ENCODE measurements at places on chromosomes 13 and 19. TPM values are rescaled to one million over a fixed set of nuclear protein-coding genes. Genes with fewer than 3 reads are reported as not detected.
A peak's percentile ranks its signal among the peaks of the same experiment; 100 is the strongest.

The IL11 gene
- 1.2 TPM for total RNA-seq

The ZNF382 gene
- 12.3 TPM for total RNA-seq

The PEG3 gene
- 1.2 TPM for total RNA-seq

The SMIM17 gene
- total RNA-seq = under 0.01 TPM

The CPAMD8 gene
- 0.29 TPM for total RNA-seq

The ALOX5AP gene
- total RNA-seq = not detected

The RNF113B gene
- total RNA-seq = not detected

The SPRED3 gene
- 1.8 TPM for total RNA-seq

The POLR1G gene
- 10.6 TPM for total RNA-seq

The SLC25A41 gene
- total RNA-seq = not detected

The ZNF28 gene
- total RNA-seq = 23.2 TPM

The NOP53 gene
- 56.6 TPM for total RNA-seq

The ATP8B3 gene
- total RNA-seq = 0.72 TPM

GRCh38 chr19:40502647-40503319 lies 36.0 kb downstream of the SPTBN4 start:
- peak; percentile 73 for DNase-seq

DNA sequence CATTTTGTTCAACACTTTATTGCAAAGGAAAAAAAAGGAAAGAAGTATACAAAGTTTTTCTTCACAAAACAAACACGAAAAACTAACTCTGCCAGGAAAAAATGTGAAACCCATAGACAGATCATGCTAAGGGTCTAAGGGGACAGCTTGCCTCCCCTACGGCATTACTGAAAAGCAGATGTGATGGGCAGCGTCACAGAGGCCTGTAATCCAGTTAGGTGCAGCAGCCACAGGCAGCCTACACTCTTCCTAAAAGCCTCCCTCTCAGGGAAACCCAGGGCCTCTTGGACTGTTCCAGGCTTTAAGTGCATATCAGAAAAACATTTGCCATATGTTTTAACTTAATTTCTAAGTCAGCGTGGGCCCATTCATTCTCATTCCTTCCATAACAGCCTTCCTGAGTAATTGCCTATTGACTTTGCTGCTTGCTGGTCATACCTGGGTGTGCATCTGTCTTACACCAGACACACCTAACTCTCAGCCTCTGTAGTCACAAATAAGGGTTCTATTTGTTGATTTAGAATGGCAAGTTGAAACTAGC lies 135.7 kb upstream of the SERP2 start:
- DNase-seq = no peak

- DNase-seq = no peak
These were observed 163.0 kb upstream of the TSC22D1 start for GRCh38 chr13:44739120-44739519.

GRCh38 chr13:67935626-67936025 lies 705.5 kb upstream of the PCDH9 start:
- DNase-seq = no peak

DNA sequence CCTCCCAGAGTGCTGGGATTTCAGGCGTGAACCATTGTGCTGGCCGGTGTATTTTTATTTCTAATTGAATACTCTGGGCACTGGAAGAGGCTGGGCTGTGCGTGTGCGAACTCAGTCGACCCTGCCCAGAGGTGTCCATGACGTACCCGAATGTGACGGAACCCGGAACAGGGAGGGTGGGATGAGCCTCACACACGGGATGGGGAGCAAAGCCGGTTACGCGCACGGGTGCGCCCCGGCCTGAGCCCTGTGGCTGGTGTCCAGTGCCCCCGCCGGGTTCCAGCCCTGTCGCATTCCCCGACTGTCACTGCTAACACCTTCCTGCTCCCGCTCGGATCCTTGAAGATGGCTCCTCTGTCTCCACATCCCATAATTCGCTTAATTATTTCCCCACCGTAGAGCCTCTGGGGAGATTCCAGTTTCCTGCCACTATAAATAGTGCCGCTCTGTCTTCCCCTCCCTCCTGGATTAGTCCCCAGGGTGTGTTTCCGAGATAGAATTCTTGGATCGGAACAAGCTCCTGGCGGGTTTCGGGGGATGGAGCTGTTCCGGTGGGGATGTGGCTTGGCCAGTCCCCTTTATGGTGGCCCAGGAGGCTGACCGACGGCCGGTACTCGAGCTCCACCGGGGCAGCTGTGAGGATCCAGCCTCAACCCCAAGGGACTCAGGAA lies 22.0 kb downstream of the SBNO2 start:
- DNase-seq = peak; percentile 95

DNA sequence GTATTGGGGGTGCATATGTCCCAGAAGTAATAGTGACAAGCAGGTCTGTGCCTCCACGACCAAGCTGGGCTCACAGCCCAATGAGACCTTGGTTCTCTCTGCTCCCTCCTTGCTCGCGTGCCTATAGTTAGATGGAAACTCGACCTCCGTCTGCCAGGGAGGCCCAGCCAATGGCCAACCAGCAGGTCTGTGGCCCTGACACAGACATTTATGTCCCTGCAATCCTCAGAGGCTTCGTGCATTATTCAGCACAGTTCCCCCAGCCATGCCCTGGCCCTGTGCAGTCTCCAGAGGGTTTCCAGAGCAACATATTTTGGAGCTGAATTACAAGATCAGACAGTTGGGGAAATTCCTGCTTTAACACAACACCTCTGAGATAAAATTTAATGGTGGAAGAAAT lies 105.1 kb downstream of the UQCRFS1 start:
- no peak for DNase-seq

- DNase-seq = peak; percentile 80
These were observed 38.7 kb downstream of the NFIX start for GRCh38 chr19:13033819-13034611.

- DNase-seq = no peak
These were observed 1832.8 kb upstream of the MIR17HG start for GRCh38 chr13:89514534-89515312.

- no peak for DNase-seq
These were observed 323.0 kb downstream of the DNAJC15 start for GRCh38 chr13:43346427-43346826.

GRCh38 chr19:41510484-41510883 lies 65.5 kb upstream of the CEACAM21 start:
- DNase-seq = no peak

- no peak for DNase-seq
These were observed 31.2 kb downstream of the KATNAL1 start for GRCh38 chr13:30276178-30276577.

- DNase-seq = no peak
These were observed 34.2 kb downstream of the NALCN start for GRCh38 chr13:101382086-101382485.

DNA sequence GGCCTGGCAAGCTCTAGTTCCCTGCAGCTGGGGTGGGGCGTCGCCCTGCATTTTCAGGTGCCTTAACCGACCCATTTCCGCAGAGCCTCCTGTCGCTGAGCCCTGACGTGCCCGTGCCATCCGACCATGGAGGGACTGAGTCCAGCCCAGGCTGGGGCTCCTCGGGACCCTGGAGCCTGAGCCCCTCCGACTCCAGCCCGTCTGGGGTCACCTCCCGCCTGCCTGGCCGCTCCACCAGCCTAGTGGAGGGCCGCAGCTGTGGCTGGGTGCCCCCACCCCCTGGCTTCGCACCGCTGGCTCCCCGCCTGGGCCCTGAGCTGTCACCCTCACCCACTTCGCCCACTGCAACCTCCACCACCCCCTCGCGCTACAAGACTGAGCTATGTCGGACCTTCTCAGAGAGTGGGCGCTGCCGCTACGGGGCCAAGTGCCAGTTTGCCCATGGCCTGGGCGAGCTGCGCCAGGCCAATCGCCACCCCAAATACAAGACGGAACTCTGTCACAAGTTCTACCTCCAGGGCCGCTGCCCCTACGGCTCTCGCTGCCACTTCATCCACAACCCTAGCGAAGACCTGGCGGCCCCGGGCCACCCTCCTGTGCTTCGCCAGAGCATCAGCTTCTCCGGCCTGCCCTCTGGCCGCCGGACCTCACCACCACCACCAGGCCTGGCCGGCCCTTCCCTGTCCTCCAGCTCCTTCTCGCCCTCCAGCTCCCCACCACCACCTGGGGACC lies 1.2 kb downstream of the ZFP36 start:
- DNase-seq = peak; percentile 93

DNA sequence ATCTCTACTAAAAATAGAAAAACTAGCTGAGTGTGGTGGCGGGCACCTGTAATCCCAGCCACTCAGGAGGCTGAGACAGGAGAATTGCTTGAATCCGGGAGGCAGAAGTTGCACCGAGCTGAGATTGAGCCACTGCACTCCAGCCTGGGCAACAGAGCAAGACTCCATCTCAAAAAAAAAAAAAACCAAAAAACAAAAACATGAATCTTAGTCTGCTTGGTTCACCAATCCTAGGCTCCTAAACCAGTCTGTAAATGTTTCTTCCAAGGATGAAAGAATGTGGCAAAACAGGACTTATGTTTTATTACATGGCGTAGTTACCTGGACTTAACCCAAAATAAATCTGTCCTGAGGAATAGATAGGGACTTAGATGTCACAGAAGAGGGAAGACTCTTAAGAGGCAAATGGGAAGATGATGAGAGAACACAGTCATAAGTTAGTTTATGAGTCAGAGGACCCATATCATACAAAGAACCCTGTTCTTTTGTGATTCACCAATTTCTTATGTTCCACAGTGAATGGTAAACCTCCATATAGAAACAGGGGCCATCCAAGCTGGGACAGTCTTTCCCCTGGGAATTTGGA lies 6.9 kb upstream of the FBXL3 start:
- peak; percentile 81 for DNase-seq

DNA sequence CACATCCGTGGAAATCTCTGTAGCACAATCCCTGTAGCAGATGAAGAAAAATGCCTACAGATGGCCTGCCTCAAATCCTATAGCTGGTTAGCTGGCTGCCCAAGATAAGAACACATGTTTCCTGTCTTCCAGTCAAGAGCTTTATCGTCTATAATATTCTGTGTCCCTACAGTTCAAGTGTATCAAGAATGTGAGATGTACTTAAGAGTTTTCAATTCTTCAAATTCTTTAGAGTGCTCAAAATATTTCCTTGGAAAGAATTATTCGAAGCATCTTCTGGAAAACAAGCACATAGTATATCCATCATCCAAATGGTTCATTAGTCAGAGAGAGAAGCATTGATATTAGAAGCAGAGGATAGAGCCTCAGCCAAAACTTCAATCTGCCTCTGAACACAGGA lies 239.8 kb downstream of the COG6 start:
- DNase-seq = no peak

DNA sequence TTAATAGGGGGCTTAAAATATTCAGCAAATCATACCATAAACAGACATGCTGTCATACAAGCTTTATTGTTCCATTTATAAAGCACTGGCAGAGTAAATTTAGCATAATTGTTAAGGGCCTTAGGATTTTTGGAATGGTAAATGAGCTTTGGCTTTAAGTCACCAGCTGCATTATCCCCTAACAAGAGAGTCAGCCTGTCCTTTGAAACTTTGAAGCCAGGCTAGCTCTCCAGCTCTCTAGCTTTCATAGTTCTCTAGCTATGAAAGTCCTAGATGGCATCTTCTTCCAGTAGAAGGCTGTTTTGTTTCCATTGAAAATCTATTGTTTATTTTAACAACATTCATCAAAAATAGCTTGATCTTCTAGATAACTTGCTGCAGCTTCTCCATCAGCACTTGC lies 420.8 kb upstream of the GPC6 start:
- DNase-seq = no peak

DNA sequence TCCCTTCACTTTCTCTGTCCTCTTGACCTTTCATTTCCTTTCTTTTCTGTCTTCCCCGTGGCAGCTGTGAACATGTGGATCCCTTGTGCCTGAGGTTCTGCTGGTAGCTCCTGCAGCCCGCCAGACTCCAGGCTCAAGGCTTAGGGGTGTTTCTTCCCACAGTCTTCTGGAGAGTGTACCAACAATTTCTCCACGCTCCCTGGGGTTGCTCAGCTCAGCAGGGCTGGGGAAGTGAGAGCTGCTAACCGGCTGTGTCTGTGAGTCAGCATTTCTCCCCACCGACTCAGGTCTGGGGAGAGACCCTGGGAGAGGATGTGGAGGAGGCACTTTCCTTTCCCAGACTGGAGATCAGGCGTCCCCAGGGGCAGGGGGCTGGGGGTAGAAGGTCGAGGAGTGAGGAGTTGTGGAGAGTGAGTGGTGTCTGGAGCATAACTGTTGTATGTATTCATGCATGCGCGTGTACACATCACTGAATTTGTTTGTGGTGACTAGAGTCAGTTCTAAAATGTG lies 193.6 kb downstream of the KCNRG start:
- peak; percentile 70 for DNase-seq

- DNase-seq = no peak
These were observed 261.7 kb downstream of the ITGBL1 start for GRCh38 chr13:101714195-101714594.

- no peak for DNase-seq
These were observed 87.1 kb downstream of the ARHGEF7 start for GRCh38 chr13:111202156-111202621.

GRCh38 chr19:19498255-19498991 lies 16.9 kb downstream of the TSSK6 start:
- DNase-seq = peak; percentile 70

GRCh38 chr13:105112561-105112960 lies 1422.9 kb downstream of the EFNB2 start:
- no peak for DNase-seq

DNA sequence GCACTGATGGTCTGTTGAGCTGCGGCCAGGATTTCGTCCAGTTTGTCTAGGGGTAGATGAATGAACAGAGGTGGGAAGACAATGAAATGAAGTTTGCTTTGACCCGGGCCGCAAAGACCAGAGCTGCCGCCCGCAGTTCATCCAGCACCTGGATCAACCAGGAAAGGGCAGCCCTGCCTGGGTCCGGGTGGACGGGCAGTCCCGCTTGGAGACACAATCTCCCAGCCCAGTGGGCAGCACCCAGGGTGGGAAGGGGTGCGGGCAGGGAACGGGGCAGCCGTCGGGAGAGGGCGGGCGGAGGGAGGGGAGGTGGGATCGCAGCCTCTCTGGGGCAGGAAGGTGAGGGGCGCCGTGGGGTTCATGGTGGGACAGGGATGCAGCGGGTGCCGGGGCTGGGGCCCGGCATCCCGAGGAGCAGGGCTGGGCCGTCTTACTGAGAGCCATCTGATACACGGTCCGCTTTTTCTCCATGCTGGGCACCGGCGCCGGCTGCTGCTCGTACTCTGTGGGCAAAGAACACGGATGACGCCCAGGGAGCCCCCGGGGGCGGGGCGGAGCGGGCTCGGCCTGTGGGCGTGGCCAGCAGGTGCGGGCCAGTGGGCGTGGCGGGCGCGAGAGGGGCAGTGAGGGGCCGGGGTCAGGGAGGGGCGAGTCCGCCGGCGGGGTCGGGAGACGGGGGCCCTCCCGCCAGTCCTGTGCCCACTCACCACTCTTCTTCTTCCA lies 33.1 kb downstream of the SHANK1 start:
- no peak for DNase-seq
